Astrocyte (in vitro differentiated cells and primary cell): ENCODE measurements at places on chromosomes 11 and 22.

GRCh38 chr11:34323601-34324000 is 34.2 kb downstream of the ABTB2 start:
- DNase-seq: no peak

GRCh38 chr22:17035246-17035645 is 27.2 kb upstream of the GAB4 start:
- DNase-seq: no peak

DNA sequence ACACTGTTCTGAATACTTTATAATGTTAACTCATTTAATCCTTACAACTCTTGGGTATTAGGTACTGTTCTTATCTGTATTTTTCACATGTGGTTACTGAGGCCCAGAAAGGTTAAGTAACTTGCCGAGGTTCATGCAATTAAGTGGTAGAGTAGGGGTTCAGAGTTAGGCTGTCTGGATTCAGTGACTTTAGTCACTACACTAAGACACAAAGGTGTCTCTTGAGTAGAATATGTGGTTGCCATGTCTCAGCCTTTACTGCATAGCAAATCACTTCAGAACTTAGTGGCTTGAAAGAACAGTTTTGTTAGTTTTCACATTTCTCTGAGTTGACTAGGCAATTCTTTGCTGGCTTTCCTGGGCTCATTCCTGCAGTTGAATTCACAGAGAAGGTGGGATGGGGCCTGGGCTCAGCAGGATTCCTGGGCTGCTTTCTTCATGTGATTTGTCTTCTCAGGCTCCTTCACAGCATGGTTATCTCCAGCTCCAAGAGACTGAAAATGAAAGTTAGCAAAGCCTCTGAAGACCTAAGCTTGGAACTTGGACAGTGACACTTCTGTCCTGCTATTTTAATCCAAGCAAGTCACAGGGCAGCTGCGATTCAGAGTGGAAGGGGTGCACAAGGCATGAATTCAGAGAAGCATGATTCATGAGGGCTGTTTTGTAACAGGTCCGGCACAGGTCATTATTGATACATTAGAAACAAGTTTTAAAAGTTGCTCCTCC is 68.3 kb downstream of the SPECC1L start:
- peak; percentile 64 for DNase-seq

- DNase-seq: peak; percentile 41
These were observed 7.8 kb downstream of the BCR start for GRCh38 chr22:23187871-23188700.

GRCh38 chr22:18113680-18114394 is 3.2 kb downstream of the TUBA8 start:
- no peak for DNase-seq

- DNase-seq: no peak
These were observed 41.7 kb downstream of the TBX1 start for GRCh38 chr22:19802001-19802893.

DNA sequence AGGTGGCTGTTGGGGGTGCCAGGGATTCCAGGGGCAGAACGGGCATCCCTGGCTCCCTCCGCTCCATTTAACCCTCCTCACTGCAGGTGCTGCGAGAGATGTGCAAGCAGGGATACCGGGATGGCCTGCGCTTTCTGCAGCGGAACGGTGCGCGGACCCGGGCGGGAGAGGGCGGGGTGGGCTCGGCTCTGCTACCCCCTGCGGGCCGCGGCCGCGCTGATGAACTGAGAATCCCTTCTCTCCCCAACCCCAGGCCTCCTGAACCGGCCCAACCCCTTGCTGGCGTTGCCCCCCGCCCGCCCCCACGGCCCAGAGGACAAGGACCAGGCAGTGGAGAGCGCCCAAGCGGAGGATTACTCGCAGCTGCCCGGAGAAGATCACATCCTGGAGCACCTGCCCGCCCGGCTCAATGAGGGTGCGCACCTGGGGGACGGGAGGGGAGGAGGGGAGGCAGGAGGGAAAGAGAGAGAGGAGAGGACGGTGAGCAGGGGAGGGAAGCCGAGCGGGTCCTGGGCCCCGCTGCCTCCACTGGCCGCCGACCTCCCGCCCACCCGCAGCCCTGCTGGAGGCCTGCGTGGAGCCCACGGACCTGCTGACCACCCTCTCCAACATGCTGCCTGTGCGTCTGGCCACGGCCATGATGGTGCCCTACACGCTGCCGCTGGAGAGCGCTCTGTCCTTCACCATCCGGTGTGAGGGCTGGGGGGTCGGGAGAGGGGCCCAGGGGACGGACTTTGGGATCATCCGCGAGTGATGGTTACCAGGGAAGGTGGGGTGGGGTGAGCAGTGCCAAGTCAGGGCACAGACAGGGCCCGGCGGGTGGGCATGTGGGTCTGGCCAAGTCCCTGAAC is 4.1 kb upstream of the CRACR2B start:
- DNase-seq: no peak

- no peak for DNase-seq
These were observed 7.0 kb downstream of the THAP7 start for GRCh38 chr22:20994902-20995241.

DNA sequence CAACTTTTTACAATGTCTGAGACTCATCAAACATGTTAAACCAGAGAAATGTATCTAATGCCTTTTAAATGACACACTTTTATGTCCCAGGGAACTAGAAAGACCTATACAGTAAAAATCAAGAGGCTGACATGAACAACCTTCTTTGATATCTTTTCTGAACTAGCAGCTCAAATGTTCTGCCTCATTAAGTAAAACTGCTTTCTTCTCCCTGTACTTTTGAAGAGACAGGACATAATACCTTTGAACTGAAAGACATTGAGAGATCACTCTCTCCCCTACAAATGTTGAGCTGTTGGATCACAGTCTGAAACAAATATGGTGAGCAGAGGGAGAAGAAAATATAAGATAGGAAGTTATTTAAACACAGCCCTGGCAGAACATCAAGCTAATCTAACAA is 123.0 kb downstream of the FAM181B start:
- no peak for DNase-seq
